ENCODE measurements at places on chromosomes 6 and 20.
A peak's percentile ranks its signal among the peaks of the same experiment; 100 is the strongest.

DNA sequence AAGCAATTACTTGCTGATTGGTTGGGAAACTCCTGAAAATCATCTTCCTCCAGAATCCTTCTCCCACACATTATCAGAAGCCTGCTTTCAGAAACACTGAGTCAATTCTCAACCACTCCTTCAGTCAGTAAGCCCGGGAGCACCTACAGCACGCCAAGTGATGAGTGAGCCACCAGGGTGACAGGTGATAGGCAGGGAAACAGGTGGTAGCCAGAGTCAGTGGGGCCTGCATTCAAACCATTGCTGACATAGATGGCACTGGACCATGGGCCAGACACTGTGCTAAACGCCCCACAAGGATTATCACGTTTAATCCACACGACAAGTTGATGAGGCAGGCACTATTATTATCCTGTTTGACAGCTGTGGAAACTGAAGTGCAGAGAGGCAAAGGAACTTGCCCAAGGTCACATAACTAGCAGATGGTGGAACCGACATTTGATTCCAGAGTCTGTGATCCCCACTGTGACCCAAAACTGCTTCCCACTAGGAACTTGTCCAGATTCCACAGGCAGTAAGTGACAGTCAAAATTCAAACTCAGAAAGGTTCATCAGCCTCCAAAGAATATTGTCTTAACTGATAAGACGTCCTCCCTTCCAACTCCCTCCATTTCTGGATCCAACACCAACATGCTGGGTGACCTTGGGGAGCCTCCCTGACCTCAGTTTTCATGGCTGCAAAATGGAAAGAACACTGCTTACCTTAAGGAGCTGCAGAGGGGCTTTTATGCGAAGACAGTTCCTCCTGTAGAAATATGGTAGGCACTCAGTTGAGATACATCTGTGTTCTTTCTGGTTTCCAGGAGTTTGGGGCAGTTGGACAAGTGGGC lies 23.9 kb upstream of the TOP1 start:
- no peak for DNase-seq

DNA sequence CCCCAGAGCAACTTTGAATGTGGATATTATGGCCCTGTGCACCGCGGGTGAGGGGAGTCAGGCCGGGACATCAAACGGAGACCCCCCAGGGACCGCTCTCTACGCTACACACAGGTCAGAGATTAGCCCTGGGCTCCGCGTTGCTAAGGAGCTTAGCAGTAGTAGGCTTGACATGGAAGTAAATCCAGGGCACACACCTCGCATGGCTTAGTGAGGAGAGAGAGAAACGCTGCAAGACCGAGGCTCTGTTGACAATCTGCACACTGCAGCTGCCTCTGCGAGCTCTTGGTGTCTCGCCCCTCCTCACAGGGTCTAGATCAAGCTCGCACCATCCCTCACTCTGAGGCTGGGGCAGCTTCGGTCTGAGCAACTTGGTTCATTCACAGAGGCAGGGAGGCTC lies 116.1 kb upstream of the CDH4 start:
- no peak for DNase-seq

DNA sequence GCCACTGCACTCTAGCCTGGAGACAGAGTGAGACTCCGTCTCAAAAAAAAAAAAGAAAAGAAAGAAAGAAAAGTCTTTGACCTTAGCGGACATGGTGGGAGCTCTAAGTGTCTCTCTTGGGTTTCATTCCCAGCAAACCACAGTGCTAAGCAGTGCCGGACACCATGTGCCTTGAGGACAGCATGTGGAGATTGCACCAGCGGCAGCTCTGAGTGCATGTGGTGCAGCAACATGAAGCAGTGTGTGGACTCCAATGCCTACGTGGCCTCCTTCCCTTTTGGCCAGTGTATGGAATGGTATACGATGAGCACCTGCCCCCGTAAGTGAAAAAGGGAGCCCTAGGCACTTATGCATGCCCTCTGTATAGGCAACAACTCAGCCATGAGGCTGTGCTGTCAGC lies 79.4 kb downstream of the GFRA4 start:
- DNase-seq = no peak

DNA sequence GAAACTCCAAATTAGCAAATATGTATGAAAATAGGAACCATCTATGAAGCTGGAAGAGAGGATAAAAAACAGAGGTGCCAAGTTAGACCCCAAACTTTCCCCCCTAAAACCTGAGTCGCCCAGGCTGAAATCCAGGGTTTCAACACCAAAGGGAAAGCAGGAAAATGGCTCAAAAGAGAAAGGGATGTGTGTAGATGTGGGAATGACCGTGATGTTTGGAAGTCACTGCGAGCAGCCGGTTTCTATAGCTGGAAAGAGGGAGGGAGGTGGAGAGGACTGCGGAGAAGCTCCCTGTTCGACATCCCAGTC lies 4.5 kb downstream of the RING1 start:
- DNase-seq = no peak

- DNase-seq = no peak
Measured at GRCh38 chr20:20273286-20273685, 94.6 kb upstream of the INSM1 start.

- DNase-seq = no peak
Measured at GRCh38 chr6:31305703-31306219, 33.9 kb upstream of the HLA-C start.

GRCh38 chr20:39338469-39339376 lies 376.6 kb downstream of the DHX35 start:
- no peak for DNase-seq

DNA sequence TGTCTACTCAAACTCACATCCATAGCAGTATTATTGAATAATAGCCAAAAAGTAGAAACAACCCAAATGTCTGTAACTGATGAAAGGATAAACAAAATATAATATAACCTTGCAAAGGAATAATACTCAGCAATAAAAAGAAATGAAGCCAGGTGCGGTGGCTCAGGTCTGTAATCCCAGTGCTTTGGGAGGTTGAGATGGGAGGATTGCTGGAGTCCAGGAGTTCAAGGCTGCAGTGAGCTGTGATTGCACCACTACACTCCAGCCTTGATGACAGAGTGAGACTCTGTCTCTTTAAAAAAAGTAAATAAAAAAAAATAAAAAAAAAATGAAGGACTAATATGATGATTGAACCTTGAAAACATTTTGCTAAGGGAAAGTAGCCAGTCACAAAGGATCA lies 22.1 kb upstream of the KIF16B start:
- no peak for DNase-seq

DNA sequence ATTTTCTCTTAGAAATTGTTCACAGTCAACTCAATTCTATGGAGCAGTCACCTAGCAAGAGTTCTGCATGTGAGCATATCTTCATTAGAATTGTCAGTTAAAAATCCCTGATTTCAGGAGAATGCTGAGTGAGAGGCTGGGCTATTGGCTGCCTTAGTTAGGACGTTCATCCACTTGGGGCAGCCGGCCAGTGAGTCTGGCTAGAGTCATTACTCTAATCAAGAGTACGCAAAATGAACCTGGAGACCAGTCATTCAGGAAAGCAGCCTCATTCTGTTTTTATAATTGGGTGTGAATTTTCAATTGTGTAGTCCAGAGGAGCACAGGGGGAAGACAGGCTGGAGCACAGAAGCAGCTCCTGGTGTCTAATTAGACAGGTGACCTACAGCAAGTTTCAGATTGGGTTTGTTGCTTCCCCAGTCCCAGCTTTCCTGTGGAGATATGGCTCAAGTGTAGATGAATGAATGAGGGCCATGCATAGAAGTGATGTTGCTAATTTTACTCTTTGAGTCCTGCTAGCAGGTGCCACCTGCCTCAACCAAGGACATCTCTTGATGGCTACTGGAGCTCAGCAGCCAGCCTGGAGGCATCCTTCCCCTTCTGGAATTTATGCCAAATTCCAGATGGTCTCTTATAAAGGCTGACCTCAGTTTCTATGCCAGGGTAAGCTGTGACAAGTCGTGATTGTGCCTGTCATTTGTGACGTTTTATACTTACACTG lies 265.7 kb downstream of the NKAIN2 start:
- no peak for DNase-seq

- no peak for DNase-seq
Measured at GRCh38 chr6:43621078-43621835, 7.8 kb downstream of the GTPBP2 start.

GRCh38 chr6:109328629-109329028 lies 53.6 kb downstream of the CD164 start:
- DNase-seq = no peak

GRCh38 chr6:56687551-56687950 lies 44.9 kb upstream of the DST start:
- DNase-seq = no peak

GRCh38 chr6:135423649-135424128 lies 73.9 kb downstream of the AHI1 start:
- DNase-seq = peak; percentile 6

DNA sequence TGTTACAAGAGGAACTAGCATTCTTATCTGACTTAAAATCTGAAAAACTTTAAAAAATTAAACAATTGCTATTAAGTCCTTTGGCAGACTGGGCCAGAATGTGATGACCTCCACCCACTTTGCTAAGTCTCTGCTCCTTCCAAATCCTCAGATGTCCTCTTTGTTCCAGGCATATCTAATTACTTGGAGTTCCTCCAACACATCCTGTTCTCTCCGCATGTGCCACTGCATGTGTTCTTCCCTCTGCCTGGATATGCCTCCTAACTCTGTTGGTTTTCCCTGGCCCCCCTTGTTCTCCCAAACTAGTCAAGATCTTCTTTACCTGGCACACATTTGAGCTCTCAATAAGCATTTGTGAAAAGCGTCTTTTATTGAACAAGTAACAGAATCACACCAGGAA lies 23.1 kb downstream of the ELOVL2 start:
- DNase-seq = no peak

- no peak for DNase-seq
Measured at GRCh38 chr6:113496166-113496565, 361.0 kb upstream of the MARCKS start.

- no peak for DNase-seq
Measured at GRCh38 chr6:121550491-121551010, 115.1 kb downstream of the GJA1 start.

GRCh38 chr20:56229812-56230211 lies 18.7 kb upstream of the MC3R start:
- no peak for DNase-seq

GRCh38 chr6:155245831-155246230 lies 18.0 kb upstream of the CLDN20 start:
- DNase-seq = no peak

GRCh38 chr6:170113141-170113540 lies 177.7 kb downstream of the DLL1 start:
- DNase-seq = no peak

GRCh38 chr20:37525810-37526209 lies 1.9 kb downstream of the BLCAP start:
- no peak for DNase-seq

DNA sequence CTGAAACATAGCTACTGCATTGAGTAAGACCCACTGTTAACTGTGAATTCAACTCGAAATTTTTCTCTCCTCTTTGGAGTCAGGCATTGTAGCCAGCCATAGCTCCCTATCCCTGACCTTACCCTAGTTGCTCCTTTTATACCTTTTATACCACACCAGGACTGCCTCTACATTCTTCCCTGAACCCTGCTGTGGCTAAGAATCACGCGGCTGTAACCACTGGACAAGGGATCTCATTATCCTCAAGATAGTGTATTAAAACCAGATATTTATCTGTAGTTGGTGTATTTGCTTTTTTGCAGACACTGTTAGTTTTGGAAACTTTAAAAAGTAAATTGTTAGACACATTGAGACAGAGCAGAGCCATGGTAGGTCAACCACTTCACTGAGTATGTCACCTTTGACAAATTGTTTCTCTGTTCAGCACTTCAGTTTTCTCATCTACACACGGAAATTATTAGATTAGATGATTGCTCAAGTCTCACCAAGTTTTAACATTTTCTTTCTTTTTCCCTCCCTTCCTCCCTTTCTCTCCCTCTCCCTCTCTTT lies 171.9 kb upstream of the PRND start:
- DNase-seq = no peak

All from stimulated activated CD4-positive, alpha-beta T cell treated with anti-CD3 and anti-CD28 coated beads, Interleukin-1b, Interleukin-23, amount 100 ng/mL, for 4 hours (primary cell).